ENCODE measurements at places on chromosomes 13 and 19. TPM values are rescaled to one million over a fixed set of nuclear protein-coding genes. Genes with fewer than 3 reads are reported as not detected.

ZBTB7A gene
- polyA plus RNA-seq = 31.5 TPM

FGF22 gene
- polyA plus RNA-seq = not detected

KASH5 gene
- polyA plus RNA-seq = not detected

NPHS1 gene
- polyA plus RNA-seq = not detected

KIR2DL4 gene
- polyA plus RNA-seq = not detected

ZNF573 gene
- 13.6 TPM for polyA plus RNA-seq

GNA15 gene
- polyA plus RNA-seq = not detected

RNF113B gene
- polyA plus RNA-seq = not detected

BCL2L12 gene
- 19.6 TPM for polyA plus RNA-seq

ZNF578 gene
- polyA plus RNA-seq = 3.0 TPM

RDH8 gene
- polyA plus RNA-seq = not detected

CDC16 gene
- polyA plus RNA-seq = 19.6 TPM

Measured in naive thymus-derived CD8-positive, alpha-beta T cell (primary cell).